CD4-positive, alpha-beta T cell treated with Interleukin-15 for 4 hours (primary cell): ENCODE measurements at places on chromosomes 13 and 19.

GRCh38 chr13:27713767-27714166 lies 78.5 kb upstream of the GSX1 start:
- DNase-seq, result no peak

DNA sequence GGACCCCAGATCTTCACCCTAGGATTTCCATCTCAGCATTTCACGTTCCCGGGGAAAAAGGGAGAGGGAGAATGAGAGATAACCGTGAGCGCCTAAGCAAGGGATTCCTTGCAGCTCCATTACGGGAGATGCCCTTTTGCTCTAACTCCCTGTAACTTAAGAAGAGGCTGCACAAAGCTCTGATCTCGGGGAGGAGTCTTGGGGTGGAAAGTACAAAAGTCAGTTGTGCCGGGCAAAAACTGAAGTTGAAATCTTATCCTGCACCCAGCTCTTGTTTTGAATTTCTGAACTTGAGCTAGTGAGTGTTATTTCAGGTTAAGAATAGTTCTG lies 256.4 kb upstream of the SOX21 start:
- DNase-seq, result no peak

DNA sequence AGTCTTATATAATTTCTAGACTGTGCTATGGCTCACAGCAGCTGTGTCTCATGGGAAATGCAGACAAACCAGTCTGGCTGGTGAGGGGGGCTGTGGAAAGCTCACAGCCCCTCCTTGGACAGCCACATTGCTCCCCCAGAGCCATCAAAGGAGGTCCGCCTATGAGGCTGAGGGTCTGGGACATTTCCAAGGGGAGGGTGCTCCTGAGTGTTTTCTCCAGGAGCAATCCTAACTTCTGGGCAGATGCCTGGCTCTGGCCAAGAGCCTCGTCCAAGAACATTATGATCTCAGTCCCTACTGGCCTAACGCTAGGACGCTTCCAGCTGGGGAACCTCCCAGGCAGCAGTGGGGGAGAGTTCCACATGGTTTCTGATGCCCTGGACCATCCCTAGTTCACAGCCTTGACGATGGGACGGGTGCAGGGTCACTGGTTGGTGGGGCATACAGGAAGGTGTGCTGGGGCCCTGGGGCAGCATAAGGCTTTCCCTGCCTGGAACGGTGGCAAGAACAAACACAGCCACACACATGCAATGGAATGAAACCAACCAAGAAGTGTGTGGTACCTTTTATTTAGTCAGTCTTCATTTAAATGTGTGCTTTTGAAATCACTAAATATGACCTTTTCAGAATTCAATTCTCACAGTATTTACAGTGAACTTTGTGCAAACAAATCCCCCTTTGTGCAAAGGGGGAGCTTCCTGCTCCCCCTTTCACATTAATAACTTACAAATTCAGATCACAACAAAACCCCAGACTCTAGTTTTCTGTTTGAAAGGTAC lies 60.6 kb downstream of the CDADC1 start:
- no peak for DNase-seq

DNA sequence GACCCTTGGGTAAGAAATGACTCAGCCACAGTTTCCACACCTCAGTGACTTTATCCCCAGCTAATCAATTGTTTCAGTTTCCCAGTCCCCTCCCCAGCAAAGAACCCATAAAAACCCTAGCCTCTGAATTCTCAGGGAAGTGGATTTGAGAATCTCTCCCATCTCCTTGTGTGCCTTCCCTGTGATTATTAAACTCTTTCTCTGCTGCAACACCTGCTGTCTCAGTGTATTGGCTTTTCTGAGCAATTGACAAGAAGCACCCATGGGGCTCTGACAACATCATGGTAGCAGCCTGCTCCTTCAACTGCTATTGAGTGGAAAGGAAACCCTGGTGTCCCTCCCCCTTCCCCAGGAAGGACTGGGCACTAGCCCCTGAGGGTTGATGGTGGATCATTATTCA lies 73.7 kb downstream of the UQCRFS1 start:
- DNase-seq, result no peak

GRCh38 chr13:23946067-23946466 lies 48.8 kb upstream of the C1QTNF9B start:
- DNase-seq, result no peak

DNA sequence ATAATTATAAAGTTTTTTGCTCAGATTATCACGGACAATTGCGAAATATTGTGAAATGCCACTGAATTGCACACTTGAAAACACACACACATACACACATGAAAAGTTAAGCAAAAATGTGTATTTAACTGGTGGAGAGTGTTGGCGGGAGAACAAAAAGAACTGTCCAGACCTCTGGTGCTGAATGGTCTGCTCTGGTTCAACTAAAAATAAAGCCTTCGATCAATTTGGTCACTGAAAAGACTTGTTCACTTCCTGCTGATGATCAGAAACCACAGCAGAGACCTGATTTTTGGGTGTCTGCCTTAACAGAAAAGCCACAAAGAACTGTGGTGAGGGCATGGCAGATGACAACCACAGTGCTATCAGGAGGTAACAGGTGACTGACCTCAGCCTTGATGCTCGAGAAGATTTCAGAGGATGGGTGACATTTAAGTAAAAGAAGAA lies 4.0 kb upstream of the IGFL1 start:
- DNase-seq, result no peak

DNA sequence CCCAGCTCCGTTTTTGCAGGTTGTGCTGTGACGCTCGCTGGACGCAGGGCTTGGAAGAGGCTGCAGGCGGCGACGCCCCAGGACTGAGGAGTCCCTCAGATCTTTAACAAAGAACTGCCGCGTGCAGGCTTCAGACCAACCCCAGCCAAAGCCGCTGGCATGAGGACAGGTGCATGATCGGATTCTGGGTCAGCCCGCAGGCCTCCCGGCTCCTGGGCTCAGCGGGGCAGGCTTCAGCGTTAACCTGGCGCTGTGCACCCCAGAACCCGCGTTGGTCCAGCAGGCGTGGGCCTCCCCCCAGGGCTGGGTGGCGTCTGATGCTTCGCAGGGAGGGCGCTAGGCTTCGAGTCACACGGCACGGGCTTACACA lies 920 bp upstream of the TIMM13 start:
- no peak for DNase-seq

GRCh38 chr19:48394331-48395169 lies 1.1 kb downstream of the GRIN2D start:
- no peak for DNase-seq

DNA sequence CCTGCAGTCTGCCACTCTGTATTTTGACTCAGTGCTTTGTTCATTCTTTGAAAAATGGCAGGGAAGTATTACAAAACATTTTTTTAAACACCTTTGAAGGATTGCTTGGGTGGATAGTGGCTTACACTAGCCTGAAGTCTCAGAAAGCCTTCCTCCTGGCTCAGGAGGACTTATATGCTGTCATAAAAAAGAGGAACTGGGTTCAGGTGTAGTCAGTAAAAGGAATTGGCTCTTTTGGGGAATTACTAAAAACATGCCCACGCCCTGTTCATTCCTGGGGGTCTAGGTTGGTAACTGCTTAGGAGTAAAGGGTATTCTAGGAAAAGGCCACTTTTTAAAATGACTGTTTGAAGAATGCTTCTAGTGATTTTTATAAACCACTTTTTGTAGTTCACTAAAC lies 186.9 kb downstream of the SHISA2 start:
- no peak for DNase-seq

GRCh38 chr13:48492096-48492440 lies 40.8 kb downstream of the RCBTB2 start:
- DNase-seq, result no peak

DNA sequence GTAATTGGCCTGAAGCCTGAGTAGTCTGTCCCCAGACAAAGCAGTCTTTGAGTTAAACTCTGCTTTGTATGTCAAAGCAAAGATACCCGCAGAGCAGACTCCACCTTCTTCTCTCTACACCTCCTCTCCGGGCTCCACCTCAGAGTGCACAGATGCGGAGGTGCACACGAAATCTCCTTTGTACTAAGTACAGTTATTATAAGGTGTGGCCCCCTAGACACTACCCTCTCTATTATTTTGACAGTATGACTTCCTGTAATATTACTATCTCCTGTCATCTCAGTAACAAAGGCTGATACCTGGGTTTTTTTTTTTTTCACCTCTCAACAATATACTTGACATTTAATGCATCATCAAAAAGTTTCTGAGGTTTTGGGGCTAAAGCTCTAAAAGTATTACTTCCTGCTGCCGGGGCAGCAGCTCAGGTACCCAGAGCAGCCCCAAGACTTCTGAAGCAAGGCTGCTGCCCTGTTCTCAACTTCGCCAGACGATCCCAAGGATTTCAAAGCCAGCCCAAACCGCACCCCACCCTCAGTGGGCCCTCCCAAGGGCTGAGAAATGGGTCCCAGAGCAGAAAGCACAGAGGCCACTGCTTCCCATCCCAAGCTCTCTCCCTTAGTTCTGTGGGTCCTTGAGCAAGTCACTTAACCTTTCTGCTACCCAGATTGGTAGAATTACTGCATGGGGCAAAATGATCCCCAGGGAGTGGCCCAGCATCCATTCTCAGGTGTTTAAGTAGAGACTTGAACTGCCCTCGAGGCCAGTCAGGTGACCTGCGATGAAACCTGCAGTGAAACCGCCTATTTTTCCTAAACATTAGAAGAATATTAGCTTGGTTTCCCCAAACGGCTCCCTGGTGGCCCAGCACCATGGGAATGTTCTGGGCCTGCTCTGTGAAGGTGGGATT lies 180.6 kb downstream of the FOXO1 start:
- peak; percentile 89 for DNase-seq

GRCh38 chr19:33878910-33879810 lies 82.5 kb downstream of the KCTD15 start:
- no peak for DNase-seq

DNA sequence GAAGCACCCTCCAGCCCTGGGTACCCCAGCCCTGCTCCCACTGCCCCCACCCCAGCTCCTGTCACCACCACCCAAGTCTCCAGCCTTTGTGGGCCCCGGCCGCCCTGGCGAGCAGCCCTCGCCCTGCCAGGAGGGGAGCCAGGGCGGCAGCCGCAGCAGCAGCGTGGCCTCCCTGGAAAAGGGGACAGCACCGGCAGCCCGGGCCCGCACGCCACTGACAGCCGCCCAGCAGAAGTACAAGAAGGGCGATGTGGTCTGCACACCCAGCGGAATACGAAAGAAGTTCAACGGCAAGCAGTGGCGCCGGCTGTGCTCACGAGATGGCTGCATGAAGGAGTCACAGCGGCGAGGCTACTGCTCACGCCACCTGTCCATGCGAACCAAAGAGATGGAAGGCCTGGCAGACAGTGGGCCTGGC lies 3.9 kb downstream of the CIC start:
- DNase-seq, result no peak

DNA sequence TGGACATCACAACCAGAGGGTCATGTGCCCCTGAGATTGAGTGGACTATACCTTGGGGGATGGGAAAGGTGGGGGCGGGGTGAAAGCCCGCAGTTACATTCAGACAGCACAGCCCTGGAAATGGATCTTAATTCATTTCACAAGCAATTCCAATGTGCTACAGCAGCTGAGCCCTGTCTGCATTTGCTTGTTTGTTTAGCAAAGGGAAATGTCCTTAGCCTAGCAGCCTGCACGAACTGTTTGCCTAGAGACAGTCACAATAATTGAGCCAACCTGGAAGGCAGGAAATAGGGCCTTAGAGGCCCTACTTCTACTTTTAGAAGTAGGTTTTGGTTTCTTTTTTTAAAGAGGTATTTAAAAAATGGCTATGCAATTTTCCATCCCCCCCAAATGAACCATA lies 177.3 kb upstream of the KL start:
- no peak for DNase-seq

- no peak for DNase-seq
These were observed 12.5 kb downstream of the GADD45B start for GRCh38 chr19:2488405-2488941.

DNA sequence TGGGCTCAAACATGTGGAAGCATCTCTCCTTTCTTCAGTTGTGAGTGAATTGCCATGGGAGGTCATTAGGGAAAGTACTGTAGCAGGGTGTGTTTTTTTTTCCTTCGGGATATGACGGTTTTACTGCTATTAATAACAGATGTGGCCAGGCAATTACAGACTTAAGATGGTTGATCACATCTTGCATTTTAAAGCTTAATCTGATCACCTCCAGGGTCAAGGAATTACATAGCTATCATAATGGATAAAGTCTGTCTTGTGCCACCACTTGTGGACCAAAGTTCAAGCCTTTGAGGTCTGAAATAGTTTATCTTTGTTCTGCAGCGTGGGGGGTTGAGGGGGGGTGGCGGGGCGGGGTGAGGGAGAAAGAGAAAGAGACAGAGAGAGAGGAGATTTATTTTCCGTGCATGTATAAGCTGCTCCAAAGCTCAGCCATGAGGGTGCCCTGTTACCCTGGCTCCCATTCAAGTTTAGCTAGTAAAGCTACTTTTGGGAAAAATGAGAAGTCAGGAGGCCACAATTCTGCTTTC lies 5.5 kb upstream of the SERP2 start:
- DNase-seq, result no peak

DNA sequence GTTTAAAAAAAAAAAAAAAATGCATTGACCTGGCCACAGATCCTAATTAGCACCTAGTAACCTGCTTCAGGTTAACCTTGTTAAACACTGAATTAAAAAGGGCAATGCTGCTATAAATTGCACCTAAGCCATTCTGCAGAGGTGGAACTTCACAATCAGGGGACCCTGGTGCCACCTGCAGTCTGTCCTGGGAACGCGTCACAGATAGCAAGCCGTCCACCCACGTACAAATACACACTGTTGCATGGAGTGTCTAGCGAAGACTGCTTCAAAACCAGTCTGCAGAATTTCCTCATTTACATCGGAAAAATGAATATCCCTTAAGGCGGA lies 169.3 kb downstream of the COL4A1 start:
- peak; percentile 1 for DNase-seq

DNA sequence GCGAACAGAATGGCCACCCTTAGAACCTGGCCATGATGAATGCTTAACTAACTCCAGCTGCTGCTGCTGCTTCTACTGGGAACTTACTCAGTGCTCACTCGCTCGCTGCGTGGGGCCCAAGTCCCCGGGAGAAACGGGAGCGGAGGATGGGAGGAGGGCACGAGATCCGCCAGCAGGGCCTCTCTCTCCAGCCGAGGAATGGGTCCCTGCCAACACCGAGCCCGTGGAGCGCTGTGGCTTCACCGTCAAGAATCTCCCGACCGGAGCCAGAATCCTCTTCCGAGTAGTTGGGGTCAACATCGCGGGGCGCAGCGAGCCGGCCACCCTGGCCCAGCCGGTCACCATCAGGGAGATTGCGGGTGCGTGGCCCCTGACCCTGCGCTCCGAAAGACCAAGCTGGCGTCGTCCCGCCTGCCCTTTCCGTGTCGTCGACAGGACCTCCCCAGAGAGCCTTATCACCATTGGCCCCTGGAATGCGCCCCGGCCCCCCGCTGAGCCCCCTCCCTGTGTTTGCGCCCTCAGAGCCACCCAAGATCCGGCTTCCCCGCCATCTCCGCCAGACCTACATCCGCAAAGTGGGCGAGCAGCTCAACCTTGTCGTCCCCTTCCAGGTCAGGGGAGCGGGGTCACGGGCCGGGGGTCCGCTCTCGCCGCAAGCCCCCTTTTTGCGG lies 17.8 kb upstream of the EMC10 start:
- no peak for DNase-seq

DNA sequence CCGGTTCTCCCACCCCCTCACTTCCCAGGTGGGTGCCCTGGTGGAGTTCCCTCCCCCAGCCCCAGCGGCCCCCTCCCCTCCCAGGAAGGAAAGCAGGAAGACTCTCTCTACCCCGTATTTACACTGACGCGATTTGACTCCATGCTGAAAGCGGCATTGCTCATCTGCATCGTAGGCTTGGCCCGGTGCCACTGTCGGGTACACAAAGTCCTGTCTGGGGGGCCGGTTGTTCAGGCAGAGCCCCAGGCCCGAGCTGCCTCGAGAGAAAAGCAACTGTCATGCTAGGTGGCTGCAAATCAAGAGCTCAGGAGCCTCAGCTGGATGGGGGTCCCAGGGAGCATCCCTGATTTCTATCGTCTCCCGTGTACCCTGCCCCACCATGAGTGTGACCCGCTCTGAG lies 14.9 kb downstream of the ADAMTS10 start:
- no peak for DNase-seq

- DNase-seq, result no peak
These were observed 1350.8 kb upstream of the SLC10A2 start for GRCh38 chr13:104416973-104417372.
